T follicular helper cell (primary cell): ENCODE measurements at places on chromosomes 16 and 17.

DNA sequence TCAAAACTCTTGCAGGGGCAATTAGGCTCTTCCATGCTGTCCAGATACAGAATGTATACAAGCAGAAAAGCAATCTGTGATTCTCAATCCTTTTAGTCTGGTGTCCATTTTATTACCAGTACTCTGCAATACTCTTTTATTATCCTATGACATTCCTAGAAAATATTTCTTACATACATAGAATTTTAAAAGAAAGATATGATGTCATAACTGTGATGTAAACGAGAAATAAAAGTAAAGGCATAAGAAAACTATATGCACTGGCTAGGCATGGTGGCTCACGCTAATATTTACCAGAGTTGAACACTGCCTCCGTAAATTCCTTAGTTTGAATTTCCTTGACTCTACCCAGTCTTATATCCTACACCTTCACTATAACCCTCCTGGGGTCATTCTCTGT lies 55.0 kb downstream of the EFCAB5 start:
- DNase-seq = no peak

DNA sequence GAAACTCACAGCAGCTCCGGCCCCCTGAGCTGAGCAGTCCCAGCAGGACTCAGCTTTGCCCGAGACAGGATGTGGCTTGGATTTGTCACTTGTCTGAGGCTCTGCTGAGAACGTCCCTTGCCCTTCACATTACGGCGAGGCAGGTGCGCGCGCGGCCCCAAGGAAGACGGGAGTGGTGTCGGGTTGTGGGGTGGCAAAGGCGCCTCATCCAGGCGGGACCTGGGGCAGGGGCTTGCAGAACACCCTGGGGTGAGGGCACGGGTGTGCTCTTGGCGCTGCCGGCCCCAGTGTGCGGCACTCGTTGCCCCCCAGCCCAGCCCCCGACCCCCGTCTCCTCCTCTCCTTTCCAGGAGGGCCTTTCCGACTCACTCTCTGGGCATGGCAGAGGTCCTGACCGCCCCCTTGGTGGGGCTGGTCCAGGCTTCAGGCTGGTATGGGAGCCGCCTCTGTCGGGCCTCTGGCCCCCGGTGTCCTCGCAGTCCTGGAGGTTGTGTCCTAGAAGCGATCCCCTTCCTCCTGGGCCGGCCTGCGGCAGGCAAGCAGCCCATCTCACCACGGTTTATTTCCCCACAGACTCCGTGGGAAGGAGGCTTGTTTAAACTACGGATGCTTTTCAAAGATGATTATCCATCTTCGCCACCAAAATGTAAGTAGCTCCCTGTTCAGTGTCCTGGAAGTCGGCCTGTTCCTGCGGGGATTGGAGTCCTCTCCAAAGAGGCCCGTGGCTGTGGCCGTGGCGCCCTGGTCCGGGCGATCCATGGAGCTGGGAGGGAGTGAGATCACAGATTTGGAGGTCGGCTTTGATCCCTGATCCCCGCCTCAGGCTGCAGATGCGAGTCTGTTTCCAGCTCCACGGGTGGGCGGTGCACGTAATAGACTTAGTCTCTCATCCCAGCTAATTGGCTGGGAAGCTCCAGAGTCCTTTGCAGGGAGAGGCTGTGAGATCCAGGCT lies 5.9 kb downstream of the UBE2I start:
- no peak for DNase-seq

DNA sequence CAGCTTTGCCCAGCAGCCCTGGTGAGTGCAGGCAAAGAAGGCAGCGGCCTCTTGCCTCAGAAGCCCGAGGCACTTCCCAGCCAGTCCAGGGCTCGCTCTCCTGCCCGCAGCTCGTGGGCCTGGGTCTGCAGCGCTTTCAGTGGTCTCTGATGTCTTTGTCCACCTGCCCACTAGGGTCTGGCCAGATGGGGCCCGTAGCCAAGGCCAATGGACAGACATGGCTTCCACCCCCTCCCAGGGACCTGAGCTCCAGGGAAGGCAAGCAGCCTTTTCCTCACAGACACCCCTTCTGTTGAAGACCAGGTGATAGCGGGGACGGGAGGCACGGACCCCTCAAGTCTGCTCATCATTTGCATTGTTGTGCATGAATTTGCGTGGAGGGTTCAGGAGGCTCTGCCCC lies 33.7 kb upstream of the ZC3H18 start:
- no peak for DNase-seq

GRCh38 chr16:29009838-29010166 lies 24.9 kb downstream of the LAT start:
- DNase-seq = no peak

- DNase-seq = no peak
These were observed 14.8 kb upstream of the NLRC3 start for GRCh38 chr16:3591991-3592390.

- DNase-seq = peak; percentile 28
These were observed 178.3 kb downstream of the PRKCB start for GRCh38 chr16:24013864-24014645.

- no peak for DNase-seq
These were observed 173.1 kb downstream of the CEP112 start for GRCh38 chr17:66018786-66019185.

DNA sequence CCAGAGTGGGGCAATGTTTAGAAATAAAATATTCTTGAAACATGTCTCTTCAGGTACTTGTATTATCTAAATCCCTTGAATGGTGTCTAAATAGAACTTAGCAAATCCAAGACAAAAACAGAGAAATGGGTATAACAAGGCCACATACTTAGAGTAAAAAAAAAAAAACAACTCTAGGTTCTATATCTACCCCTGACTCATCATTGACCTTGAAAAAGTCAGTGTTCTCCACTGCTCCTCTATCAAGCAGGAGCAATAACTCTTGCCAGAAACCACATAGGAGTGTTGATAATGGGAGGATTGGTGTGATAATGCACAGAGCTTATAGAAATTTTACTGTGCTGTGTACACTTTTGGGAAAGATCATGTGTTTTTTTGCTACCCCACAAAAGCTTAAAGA lies 296.6 kb upstream of the PMFBP1 start:
- no peak for DNase-seq

GRCh38 chr16:67565470-67566100 lies 3.3 kb downstream of the CTCF start:
- no peak for DNase-seq

GRCh38 chr16:67235816-67236562 lies 9.1 kb downstream of the TMEM208 start:
- DNase-seq = no peak

DNA sequence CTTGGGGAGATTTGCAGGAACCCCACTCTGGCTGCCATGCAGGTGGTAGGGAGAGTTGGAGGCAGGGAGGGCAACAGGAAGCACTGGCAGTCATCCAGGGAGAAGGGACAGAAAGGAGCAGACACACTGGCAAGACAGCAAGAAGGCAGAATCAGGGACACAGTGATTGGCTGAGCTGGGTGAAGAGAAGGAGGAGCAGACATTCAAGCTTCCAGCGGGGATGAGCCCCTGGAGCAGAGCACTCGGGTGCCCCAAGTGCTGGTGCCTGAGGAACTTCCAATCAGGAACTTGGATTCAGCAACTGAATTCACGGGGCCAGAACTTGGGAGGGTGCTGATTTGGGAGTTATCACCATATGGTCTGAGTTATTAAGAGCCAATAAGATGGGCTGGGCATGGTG lies 6.3 kb upstream of the ITGA3 start:
- no peak for DNase-seq

- DNase-seq = no peak
These were observed 84.9 kb downstream of the TBC1D16 start for GRCh38 chr17:79950751-79951150.

GRCh38 chr17:62478424-62478879 lies at the start of gene TLK2:
TLK2 (plus strand) TSS chr17:62478825; CDS start chr17:62481126, 2,301 bp downstream.
- DNase-seq = peak; percentile 60

GRCh38 chr17:42853597-42853967 lies 2.6 kb downstream of the AOC3 start:
- no peak for DNase-seq

GRCh38 chr16:23597003-23597756 lies 1.1 kb upstream of the NDUFAB1 start:
- DNase-seq = no peak

GRCh38 chr17:73759734-73760438 lies 115.6 kb upstream of the SDK2 start:
- DNase-seq = no peak

DNA sequence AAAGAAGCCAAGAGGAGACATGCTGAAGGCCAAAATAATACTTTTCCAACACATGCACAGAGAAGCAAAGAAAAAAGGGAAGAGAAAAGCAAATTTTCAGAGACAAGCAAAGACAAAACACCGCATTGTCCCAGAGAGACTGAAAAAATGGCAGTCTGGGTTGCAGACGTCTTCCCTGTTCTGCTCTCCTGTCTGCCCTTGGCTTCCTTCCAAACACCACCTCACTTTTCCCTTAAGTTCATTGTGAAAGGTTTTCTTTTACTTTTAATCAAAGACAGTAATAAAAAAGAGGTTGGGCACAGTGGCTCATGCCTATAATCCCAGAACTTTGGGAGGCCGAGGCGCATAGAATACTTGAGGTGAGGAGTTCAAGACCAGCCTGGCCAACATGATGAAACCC lies 21.2 kb upstream of the VAT1L start:
- no peak for DNase-seq

DNA sequence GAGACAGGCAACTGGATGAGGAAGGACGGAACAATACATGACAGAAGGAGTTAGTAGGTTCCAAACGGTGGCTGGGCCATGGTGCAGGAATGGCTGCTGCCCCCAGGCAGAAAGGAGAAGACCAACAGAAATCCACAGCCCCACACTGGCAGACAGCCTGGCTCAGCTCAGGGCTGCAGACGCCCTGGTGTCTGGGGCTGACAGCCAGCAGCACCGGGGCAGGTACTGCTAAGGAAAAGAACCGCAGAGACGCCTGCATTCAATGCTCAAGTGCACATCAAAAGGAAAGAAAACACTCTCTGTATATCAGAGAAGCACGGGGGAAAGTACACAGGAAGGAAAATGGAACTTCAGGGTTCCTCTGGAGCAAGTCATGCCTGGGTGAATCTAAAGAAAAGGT lies 53.4 kb downstream of the GAS7 start:
- no peak for DNase-seq
